Right ventricle myocardium inferior (tissue), 1 donor: ENCODE measurements at places on chromosomes 7 and 10.

GRCh38 chr10:30751678-30752331 lies 122.3 kb upstream of the LYZL2 start:
- peak; percentile 88 for DNase-seq

GRCh38 chr10:102651455-102652169 lies 7.3 kb downstream of the TRIM8 start:
- DNase-seq: peak; percentile 52

GRCh38 chr10:24858288-24859270 lies 93.8 kb downstream of the PRTFDC1 start:
- DNase-seq: no peak

DNA sequence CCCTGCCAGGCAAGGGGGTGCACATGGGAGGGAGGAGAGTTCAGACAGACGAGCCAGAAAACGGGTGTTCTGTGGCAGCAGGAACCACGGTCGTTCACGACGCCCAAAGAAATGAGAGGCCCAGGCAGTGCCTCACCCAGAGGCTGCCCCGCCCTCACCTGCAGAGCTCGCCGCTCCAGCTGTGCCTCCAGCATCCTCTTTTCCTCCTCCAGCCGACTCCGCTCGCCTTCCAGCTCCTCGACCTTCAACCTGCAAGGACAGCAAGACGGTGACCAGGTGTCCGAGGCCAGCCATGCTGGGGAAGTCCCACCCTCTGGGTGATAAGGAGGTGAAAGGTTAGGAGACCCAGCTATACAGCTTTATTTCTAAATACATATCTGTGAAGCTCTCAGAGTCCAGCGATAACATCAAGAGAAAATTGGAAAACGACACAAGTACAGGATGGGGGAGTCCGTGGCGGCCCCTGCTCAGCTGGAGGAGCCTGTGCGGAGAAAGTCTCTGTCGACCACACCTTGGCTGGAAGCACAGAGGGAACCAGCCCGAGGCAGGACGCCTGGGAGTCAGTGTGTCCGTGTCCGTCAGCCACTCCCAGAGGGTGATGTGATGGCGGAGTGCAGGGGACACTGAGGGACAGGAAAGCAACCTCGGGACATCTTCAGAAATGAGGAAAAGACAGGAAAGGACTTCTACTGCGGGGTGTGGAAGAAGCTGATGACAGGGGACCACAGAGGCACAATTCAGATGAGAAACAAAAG lies 275.1 kb downstream of the MAD1L1 start:
- DNase-seq: peak; percentile 43

DNA sequence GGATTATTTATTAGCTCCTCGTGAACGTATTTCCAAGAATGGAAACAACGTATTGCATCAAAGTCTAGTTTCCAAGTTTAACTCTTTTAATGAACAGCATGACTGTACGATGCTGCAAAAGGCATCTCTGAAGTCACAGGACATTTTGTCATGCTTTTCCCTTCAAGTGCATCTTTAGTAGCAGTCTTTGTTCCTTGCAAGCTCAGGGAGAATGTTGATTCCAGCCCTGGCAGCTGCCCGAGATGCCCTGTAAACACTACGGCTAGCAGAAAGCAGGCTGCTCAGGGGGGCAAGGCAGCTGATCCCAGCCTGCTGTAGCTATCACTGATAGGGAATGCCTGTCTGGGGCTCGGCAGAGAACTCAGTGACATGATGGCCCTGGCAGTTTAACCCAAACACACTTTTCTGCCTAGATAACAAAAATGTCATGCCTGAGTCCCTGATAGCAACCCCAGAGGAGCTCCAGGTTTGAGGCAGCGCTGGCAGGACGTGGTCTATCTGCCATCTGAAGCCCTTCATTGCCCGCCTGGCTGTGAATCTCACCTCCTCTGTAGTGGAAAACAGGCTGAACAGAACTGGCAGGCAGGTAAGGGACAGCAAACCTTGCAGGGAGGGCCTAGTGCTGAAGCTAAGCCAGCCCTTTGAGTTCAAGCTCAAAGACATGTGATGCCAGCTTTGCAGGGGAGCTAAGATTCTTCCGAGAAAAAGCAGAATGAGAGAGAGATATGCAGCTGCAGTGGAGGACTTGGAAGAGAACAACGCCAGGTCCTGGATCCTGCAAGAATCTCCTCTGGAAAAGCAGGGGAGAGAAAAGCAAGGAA lies 264.6 kb downstream of the SNX10 start:
- no peak for DNase-seq

DNA sequence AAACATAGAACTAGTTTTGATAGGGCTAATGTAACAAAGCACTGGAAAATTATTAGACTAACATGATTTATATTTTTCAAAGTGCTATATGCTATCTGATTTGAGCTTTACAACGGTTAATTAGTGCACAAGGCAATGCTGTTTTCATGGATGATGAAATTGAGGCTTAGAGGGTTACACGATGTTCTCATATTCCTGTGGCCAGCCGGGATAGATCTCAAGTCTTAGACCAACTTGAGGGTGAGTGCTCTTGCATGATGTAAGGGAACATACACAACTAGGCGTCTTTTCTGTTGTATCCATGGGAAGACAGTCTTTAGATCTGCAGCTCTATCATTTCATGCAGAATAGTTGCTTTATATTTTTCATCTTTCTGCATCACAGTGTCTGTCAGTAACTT lies 4.1 kb downstream of the PRPF18 start:
- DNase-seq: no peak

GRCh38 chr7:35504365-35504764 lies 190.6 kb downstream of the HERPUD2 start:
- DNase-seq: no peak

GRCh38 chr10:27801171-27801785 lies 55.7 kb upstream of the MKX start:
- no peak for DNase-seq

DNA sequence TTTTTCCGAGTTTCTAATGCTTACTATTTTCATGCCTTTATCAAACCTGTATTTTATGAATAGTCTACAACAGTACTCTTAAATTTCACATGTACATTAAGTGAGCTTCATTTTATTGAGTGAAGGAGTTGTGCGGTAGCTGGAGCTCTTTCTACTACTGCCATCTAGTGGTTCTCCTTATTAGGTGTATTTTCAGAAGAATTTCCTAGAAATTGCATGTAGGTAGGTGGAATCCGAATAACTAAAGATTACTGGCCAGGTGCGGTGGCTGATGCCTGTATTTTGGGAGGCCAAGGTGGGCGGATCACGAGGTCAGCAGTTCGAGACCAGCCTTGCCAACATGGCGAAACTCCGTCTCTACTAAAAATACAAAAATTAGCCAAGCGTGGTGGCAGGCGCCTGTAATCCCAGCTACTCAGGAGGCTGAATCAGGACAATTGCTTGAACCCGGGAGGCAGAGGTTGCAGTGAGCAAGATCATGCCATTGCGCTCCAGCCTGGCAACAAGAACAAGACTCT lies 38.3 kb downstream of the LRRC72 start:
- no peak for DNase-seq

DNA sequence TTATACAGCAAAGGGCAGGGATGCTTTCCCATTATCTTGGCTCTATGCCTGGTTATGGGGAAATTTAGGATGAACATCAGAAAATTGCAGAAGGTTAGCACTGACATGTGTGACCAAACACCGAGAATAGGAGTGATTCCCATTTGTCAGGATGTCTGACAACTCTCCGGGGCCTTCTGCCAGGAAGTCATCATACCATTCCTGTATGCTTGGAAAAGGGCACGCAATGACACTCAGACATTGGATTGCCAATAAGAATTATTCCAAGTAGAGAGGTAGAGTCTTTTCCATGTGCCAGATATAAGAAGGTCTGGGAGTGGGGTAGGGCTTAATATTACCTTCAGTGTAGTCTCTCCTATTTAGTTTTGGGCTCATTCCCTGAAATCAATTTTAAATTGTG lies 82.3 kb downstream of the MTPN start:
- DNase-seq: no peak

DNA sequence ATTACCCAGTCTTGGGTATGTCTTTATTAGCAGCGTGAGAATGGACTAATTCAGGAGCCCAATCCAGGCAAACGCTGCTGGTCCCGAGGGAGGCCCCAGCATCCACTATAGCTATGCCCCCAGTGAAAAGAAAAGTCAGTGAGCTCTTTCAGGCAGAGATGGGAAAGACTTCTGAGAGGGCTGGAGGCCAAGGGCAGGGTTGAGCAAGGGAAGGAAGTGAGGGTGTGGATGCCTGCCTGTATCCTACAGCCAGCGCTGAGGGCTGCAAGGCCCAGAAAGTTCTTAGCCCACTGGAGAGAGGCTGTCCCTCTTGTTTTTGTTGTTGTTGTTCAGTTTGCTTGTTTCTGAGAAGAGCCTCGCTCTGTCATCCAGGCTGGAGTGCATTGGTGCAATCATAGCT lies 261.6 kb downstream of the ZEB1 start:
- no peak for DNase-seq

DNA sequence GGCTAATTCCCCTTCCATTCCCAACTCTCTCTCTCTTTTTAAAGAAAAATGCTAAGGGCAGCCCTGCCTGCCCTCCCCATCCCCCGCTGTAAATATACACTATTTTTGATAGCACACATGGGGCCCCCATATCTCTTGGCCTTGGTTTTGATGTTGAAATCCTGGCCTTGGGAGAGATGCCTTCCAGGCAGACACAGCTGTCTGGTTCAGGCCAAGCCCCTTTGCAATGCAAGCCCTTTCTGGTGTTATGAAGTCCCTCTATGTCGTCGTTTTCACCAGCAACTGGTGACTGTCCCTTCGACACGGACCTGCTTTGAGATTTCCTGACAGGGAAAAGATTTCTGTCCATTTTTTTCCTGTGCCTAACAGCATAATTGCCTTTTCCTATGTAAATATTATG lies 3.0 kb downstream of the ADRA2A start:
- DNase-seq: no peak

DNA sequence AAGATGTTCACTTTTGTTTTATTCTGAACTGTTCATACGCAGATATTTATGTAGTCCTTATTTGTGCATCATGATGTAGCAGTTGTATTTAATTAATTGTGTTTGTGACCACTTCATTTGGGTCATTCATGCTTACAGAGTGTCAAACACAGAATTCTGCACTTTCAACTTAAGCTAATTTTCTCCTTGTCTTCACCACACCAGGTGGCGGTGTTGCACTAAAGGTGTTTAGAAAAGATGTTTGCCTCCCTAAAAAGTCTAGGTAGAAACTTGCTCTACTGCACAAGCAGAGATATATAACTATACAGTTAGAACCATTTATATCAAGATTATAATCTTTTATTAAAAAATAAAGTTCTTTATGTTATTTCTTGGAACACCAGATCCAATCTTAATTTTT lies 1.3 kb upstream of the TAS2R38 start:
- DNase-seq: no peak

DNA sequence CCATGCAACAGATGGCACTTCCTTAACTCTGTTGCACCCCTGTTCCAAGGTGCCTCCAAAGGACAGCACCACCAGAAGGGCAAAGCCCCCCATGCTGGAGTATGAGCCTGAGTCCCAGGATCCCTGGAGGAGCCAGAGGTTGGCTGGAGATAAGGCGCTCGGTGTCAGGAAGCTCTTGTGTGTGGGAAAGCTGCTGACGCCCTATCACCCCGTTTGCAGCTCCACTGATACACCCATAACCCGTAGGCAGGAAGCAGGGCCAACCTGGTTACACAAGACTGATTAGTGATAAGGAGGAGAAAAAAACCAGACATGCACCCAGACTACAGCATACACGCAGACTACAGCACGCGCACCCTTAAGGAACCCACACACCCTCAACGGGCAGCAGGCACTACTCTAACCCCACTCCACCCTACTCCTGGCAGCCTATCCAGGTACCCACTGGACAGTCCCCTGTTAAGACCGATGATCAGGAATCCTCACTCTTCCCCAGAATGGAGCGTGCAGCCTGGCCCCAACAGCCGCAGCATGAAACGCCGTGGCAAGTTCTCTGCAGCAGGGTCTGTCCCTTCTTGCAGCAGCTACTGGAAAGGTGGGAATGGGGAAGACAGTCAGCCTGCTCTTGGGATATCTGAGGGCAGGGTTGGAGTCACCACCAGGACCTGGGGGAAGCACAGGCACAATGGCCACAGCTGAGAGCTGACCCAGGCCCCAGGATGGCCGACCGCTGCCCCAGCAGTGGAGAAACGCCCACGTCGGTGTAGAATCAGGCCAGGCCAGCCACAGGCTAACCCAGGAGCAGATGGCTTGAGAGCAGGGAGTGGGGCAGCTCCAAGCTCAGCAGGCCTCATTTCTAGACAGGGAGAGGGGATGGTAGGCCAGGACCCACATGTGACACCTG lies 38.3 kb upstream of the TUBB8 start:
- peak; percentile 56 for DNase-seq

GRCh38 chr10:48501787-48502771 lies 102.8 kb downstream of the ARHGAP22 start:
- DNase-seq: no peak

- no peak for DNase-seq
Observed at GRCh38 chr7:123210986-123211385, 11.2 kb upstream of the SLC13A1 start.
